Globus pallidus (tissue), 1 donor: ENCODE measurements at places on chromosomes 12 and 14.
A peak's percentile ranks its signal among the peaks of the same experiment; 100 is the strongest.

DNA sequence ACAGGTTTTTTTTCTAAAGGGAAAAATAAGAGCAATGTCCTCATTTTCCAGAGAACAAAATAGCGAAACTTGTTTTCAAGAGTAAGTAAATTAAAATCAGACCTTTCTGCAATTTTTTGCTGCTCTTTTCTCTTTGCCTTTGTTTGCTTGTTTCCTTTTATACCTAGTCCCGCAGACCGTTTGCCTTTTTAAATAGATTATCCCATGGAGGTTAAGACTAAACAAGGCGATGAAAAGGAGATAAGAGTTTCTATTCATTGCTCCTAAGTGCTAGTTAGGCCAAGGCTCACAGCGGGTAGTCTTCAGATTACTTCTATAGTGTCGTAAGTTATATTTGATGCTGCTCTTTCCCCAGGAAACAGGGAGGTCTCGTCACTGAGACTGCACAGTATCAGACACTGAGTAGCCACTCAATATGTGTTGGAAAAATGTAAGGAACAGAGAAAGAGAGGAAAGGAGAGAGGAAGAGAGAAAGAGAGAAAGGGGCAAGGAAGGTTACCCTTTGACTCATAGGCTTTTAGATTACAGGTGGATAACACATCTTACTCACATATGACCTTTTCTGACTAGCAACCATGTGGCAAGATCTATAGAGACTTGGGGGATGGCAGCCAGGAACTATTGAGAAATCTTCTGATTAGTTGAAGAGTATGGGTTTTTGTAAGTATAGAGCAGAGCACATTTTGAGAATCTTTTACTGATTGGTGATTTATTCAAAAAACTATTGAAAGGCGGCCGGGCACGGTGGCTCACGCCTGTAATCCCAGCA is 107.5 kb upstream of the PARP11 start:
- no peak for DNase-seq

- no peak for DNase-seq
Measured at GRCh38 chr14:35337269-35338255, 45.4 kb downstream of the PSMA6 start.

DNA sequence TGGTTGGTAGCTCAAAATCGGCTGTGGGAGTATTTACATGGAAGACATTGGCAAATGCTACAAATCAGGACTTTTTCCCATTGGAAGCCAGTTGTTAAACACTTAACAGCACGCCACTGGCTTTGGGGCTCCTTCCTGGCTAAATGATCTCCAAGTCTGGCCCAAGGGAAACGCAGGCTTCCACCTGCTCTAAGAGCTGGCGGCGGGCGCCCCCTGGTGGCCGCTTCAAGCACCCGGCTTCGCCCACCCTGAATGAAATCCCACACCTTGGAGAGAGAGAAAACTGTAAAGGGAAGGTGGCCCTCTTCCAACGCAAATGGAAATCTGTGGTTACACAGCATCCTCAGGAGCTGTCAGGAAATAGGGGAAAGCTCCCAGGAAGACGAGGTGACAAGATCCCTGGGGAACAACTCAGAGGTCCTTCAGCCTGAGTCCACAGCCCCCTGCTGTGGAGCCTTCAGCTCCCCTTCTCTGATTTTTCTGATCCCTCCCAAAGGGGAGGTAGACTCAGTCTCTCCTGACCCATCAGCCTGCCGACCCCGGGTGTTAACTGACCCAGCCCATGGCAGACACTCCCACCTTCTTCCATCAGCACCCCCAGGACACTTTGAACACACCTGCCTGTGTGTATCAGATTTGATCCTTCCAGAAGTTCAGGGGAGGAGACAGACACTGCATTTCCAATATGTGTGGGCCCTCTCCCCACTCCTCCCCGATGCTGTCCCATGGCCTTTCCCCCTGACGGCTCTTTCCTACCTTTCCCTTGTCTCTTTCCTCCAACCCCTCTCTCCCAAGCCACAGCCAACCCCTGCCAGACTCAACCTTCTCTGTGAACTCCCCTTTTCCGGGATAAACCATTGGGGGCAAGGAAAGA is 15.4 kb downstream of the SELPLG start:
- peak; percentile 70 for DNase-seq

DNA sequence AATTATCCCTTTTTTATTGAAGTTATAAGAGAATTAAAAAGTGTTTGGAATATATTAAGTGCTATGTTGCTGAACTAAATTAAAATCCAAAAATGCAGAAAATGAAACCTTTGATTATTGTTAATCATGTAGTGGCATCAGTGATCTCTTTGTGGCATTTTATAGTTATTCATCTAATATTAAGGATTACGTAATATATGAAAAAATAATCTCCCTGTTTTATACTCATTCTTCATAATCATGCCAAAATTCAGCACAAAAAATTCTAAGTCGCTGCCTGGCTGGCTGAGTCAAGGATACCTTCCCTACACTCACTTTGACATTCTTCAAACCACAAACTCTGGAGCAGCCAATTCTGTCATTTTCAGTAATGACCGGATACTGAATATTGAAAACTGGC is 63.7 kb downstream of the ARL1 start:
- DNase-seq = no peak

GRCh38 chr12:74426091-74426490 is 111.5 kb upstream of the ATXN7L3B start:
- DNase-seq = no peak
